Heart right ventricle (tissue), 16 donors: ENCODE measurements at places on chromosomes 11 and 22. TPM values are rescaled to one million over a fixed set of nuclear protein-coding genes. Genes with fewer than 3 reads are reported as not detected.

Gene TIMM10
- 65.1 TPM for total RNA-seq

Gene DBX1
- total RNA-seq = not detected

Gene CAPRIN1
- 114 TPM for total RNA-seq

Gene KLHL35
- total RNA-seq = 0.42 TPM

Gene SMC1B
- not detected for total RNA-seq

Gene CCDC87
- total RNA-seq = 0.30 TPM

Gene OR52I2
- not detected for total RNA-seq

Gene SREBF2
- total RNA-seq = 65.8 TPM

Gene CCDC116
- not detected for total RNA-seq

Gene CLCF1
- 0.47 TPM for total RNA-seq

Gene IL10RA
- 5.4 TPM for total RNA-seq
